ENCODE measurements at places on chromosomes 1 and 21.
A peak's percentile ranks its signal among the peaks of the same experiment; 100 is the strongest.

- no peak for DNase-seq
Measured at GRCh38 chr1:167532375-167532774, 14.0 kb upstream of the CD247 start.

GRCh38 chr1:108861566-108861965, 4.7 kb upstream of the AKNAD1 start:
- DNase-seq, result no peak

- peak; percentile 31 for DNase-seq
Measured at GRCh38 chr1:10755970-10756521, 40.4 kb downstream of the CASZ1 start.

DNA sequence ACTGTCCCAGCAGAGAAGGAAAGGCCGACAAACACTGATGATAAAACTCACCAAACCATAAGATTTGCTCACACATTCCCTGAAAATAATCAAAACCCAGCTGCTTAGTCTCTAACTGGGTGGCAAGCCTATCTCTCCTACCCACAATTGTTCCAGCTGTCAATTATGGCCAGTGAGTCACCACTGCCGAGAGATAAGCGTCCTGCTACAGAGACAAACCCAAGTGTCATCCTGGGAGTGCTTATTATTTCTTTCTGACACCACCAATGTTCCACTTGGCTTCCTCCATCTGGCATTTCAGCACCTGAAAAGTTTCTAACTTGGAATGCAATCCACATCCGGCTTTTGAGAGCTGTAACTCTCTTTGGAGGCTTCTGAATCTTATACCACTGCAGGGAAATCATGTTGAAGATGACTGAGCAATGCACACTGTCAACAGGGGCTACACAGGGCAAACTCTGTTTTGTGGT, 51.5 kb upstream of the VAV3 start:
- DNase-seq, result no peak

GRCh38 chr1:161945306-161946060, 78.2 kb downstream of the OLFML2B start:
- no peak for DNase-seq

- no peak for DNase-seq
Measured at GRCh38 chr21:44854664-44855446, 18.6 kb downstream of the PTTG1IP start.

DNA sequence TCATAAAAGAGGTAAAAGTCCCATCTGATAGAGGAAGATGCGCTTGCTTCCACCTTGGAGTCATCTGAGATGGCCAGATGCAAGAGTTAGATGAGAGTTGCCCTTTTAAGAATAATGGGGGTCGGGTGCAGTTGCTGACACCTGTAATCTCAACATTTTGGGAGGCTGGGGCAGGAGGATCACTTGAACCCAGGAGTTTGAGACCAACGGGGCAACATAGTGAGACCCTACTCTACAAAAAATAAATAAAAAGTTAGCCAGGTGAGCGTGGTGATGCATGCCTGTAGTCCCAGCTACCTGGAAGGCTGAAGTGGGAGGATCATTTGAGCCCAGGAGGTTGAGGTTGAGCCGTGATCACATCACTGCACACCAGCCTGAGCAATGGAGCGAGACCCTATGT, 13.5 kb upstream of the TEDDM1 start:
- no peak for DNase-seq

DNA sequence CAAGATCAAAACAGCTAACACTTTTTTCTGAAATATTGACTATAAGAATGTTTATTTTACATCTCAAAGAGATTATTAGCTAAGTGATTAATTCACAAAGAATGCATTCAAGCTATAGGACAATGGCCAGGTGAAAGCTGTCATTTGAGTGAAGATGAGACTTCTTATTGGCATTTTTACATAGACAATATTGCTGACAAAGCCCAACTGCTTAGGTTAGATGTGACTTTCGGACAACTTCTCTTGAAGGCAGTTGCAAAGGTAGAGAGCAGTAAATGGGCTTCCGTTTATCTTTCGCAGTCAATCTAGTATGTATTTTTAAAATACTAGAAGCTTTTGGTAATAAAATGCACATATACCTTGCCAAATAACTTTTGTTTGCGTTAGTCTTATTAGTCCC, 1041.3 kb downstream of the AMY1C start:
- no peak for DNase-seq

- DNase-seq, result no peak
Measured at GRCh38 chr1:99005537-99005942, 879 bp upstream of the PLPPR5 start.

DNA sequence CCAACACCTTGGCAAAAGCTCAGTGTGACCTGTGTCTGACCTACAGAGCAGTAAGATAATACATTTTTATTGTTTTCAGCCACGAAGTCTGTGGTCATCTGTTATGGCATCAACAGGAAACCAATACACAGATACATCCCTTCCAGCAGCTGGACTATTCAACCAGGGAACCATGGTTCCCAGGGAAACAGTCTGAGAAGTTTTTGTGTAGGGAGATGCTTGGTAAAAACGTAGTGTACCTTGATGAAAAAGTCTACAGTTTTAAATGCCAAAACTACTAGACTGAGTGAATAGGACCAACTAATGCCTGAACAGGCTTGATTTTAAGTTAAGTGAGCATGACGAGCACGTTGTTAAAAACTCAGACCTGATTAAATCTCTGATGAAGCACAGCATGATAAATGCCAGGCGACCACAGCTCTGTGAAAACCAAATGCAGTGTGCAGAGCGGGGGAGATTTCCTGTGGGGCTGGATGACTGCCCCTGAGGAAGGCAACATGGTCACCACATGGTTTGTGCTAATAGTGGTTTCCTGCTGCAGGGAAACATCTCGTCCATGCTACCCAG, 228.9 kb downstream of the TNR start:
- no peak for DNase-seq

GRCh38 chr1:223082914-223083313, 60.1 kb downstream of the TLR5 start:
- DNase-seq, result no peak

DNA sequence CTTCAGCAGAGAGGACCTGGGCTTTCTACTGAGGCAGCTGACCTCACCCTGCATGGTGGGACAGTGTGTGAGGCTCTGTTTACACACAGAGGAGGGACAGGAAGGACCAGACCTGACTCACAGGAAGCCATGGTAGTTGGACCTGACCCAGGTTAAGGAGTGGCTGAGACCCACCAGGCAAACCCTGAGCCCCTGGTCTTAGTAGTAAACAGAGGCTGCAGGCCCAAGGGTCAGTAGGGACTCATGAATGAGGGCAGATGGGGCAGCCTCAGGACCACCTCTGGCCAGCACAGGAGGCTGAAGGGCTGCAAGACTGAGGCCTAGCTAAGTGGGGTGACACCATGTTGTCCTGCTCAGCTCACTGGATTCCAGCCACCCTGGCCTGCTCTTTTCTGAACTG, 273.2 kb downstream of the GRIK3 start:
- no peak for DNase-seq

- no peak for DNase-seq
Measured at GRCh38 chr1:40748841-40749718, 34.5 kb upstream of the KCNQ4 start.

GRCh38 chr1:226986496-226987178, 46.5 kb downstream of the COQ8A start:
- DNase-seq, result no peak

GRCh38 chr1:115980998-115981993, 5.0 kb downstream of the SLC22A15 start:
- no peak for DNase-seq

GRCh38 chr1:24069817-24070216, 42.1 kb downstream of the MYOM3 start:
- DNase-seq, result no peak

DNA sequence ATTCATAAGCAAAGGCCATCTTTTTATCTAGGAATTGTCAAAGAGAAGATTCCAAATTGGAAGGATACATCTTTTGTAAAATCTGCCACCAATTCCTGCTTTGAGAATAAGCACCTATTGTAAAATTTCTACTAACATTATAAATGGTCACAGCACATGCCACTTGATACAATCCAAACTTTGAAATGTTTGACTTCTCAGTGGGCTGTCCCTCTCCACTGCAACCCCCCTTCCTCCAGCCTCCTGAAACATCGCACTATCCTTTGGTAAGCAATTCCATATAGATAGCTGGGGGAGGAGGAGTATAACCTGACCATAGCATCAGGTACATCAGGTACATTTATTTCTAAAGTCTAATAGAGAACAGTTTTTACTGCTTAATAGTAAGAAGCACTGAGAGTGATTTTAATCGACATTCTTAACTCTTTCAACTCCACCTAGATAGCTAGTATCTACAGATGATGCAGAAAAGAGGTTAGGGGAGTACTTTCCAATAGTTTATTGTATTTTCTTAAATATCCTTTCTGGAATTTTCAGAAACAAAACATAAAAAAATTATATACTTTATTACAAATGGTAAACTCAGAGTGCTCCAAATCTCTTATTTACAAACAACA, 2.9 kb downstream of the JUN start:
- no peak for DNase-seq

DNA sequence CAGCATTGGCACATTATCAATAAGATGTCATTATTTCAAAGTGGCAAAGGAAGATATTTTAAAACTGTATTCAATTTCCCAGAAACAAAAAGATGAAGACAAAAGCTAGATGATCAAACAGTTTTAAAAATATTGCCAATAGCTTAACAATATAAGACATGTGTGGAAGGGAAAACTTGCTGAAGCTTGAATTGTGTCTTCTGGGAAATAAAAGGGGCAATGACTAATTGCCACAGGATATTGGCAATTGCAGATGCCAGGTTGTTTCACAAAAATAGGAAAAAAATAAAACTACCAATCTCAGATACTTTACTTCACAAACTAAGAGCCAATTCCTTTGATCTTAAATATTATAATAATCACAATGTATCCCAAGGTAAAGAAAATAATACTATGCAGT, 679.8 kb upstream of the ADAMTS5 start:
- DNase-seq, result no peak

GRCh38 chr1:174911606-174912005, 88.1 kb upstream of the CACYBP start:
- no peak for DNase-seq

- DNase-seq, result no peak
Measured at GRCh38 chr1:23577056-23578004, 18.0 kb upstream of the ID3 start.

GRCh38 chr21:46031484-46031883, 49.9 kb downstream of the COL6A1 start:
- DNase-seq, result no peak

DNA sequence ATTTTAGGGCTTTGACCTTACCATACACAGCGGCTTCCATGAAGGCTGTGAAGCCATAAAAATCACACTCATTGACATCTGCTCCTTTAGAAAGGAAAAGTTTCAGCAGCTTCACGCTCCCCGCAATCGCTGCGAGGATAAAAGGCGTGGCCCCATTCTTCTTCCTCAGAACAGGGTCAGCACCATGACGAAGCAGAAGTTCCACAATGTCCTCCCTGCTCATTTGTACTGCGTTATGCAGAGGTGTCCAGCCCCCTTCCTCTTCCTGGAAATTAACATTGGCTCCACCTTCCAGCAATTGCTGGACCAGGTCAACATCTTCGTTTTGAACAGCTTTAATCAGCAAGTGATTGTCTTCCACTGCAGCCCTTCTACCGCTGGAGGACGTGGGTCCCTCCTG, 2.7 kb downstream of the RNASEL start:
- no peak for DNase-seq

GRCh38 chr1:119713039-119713748, 1.5 kb downstream of the PHGDH start:
- DNase-seq, result no peak

DNA sequence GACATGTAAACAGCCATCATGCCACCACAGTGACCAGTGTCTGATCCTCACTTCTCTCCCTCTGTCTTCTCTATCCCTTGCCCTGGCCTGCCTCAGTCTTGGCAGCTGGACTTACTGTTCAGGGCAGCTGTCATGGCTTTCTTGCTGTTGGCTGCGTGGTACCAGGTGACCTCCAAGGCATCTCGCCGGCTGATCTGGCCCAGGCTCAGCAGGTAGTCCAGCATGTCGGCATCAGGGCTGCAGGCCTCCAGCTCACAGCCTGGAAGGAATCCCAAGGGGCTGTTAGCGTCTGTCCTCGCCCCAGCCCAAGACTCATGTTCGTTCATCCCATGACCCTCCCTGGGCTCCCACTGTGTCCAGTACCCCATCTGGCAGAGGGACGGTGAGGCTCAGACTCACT, 3.6 kb downstream of the FAM151A start:
- no peak for DNase-seq

DNA sequence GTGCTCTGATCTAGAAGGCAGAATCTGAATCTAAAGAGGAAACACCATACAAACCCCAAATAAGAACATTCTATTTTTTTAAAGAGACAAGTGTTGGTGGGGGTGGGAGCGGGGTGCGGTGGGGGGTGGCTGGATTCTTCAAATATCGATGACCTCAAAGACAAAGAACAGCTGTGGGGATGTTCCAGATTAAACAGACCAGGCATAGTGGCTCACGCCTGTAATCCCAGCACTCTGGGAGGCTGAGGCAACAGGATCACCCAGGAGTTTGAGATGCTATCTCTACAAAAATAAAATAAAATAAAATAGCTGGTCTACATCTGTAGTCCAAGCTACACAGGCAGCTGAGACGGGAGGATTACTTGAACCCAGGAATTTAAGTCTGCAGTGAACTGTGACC, 5.0 kb downstream of the ATP1A4 start:
- DNase-seq, result no peak

- no peak for DNase-seq
Measured at GRCh38 chr1:19432943-19433718, 52.2 kb downstream of the CAPZB start.

DNA sequence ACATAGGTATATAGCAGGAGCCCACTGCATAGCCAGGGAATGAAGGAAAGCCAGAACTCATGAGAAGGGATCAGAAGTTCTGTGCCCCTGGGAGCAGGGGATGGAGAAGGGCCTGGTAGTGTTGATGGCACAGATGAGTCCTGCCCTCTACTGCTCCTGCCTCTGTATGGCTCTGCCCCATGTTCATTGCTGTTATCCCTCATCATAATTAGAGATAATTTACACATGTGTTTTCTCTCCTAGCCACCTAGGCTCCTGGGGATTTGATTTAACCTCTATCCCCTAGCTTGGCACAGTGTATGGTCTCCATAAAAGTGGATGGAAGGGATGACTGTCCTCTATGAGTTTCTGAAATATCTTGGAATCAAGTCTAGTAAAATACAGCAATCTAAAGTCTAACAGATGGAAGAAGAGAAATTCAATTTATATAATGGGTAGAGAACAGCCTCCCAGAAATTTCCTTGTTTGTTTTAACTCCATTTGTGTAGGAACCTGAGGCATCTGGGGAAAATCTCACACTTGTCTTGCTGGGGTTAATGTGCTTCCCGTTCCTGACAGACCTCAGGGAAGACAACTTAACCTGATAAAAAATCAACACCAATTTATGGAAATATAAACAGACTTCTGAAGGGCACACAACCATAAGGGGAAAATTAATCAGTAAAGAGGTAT, 393.8 kb downstream of the HHAT start:
- DNase-seq, result no peak

GRCh38 chr21:41600556-41600955, 92.6 kb upstream of the TMPRSS2 start:
- DNase-seq, result no peak

- DNase-seq, result no peak
Measured at GRCh38 chr21:34743831-34744230, 75.0 kb downstream of the CLIC6 start.
